Activated T-helper 17 cell treated with anti-CD3 and anti-CD28 coated beads, Interleukin-2, amount 50 U/mL, for 72 hours (primary cell): ENCODE measurements at places on chromosomes 11 and 22.

DNA sequence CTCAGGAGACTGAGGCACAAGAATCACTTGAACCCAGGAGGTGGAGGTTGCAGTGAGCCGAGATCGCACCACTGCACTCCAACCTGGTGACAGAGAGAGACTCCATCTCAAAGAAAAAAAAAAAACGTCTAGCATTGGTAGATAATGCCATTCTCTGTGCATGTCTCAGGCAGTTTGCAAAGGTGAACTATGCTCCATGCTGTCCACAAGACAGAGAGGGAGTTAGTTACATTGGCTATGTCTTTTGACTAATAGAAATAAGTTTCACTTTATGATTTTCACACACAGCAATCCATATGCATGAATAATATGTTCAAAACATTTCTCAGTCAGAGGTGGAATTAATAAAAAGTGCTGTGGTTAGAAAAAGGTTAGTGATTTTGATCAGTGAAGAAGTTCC lies 591.4 kb downstream of the ETS1 start:
- no peak for ATAC-seq

DNA sequence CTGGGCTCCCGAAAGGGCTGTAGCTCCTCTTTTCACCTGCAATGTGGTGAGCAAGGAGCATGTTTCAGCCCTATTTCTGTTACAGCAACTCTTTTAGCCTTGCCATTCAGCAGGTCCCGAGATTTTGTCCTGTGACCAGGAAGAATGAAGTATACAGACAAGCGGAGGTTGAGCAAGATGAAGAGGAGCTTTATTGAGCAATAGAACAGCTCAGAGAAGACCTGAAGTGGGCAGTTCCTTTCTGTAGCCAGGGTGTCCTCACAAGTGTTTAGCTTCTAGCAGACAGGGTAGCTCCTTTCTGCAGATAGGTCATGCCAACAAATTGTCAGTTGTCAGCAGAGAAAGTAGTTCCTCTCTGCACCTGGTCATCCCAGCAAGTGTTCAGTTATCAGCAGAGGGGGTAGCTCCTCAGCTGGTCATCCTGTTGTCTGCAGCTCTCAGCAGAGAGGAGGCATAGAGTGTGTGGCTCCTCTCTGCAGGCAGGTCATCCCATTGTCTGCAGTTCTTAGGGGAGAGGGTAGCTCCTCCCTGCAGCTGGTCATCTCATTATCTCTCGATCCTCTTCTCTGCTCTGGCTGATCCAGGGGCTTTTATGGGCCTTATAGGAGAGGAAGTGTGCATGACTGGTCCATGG lies 5.4 kb upstream of the OR56A4 start:
- no peak for ATAC-seq

- no peak for ATAC-seq
These were observed 35.3 kb downstream of the IGHMBP2 start for GRCh38 chr11:68938816-68939582.

- ATAC-seq, result no peak
These were observed 459.3 kb downstream of the OPCML start for GRCh38 chr11:133072858-133073582.

DNA sequence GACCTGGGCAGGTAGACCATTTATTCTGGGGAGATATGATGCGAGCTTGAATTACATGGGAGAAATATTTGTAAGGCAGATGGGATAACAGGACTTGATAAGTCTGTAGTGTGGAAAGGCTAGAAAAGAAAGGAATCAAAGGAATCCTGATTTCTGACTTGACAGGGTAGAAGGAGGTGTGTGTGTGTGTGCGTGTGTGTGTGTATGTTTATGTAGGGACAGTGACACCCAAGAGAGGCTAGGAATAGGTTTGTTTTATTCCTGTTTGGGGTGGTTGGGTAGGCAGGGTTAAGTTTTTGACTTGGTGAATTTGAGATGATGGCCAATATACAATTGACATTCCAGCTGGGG lies 390 bp upstream of the HTATIP2 start:
- no peak for ATAC-seq
